ENCODE measurements at places on chromosomes 12 and 14.

GRCh38 chr14:80117876-80118275 lies 93.4 kb downstream of the DIO2 start:
- no peak for DNase-seq

DNA sequence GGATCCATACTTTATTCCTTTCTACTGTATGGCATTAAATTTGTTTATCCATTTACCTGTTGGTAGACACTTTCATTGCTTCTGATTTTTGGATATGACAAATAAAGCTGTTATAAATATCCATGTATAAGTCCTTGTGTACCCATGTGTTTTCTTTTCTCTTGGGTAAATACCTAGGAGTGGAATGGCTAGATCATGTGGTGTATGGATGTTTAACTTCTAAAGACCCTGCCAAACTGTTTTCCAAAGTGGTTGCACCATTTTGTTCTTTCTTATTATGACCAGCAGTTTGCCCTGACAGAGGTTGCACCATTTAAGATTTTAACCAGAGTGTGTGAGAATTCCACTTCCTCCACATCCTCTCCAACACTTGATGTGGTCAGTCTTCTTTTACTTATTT lies 6.0 kb upstream of the DAZAP2 start:
- no peak for DNase-seq

DNA sequence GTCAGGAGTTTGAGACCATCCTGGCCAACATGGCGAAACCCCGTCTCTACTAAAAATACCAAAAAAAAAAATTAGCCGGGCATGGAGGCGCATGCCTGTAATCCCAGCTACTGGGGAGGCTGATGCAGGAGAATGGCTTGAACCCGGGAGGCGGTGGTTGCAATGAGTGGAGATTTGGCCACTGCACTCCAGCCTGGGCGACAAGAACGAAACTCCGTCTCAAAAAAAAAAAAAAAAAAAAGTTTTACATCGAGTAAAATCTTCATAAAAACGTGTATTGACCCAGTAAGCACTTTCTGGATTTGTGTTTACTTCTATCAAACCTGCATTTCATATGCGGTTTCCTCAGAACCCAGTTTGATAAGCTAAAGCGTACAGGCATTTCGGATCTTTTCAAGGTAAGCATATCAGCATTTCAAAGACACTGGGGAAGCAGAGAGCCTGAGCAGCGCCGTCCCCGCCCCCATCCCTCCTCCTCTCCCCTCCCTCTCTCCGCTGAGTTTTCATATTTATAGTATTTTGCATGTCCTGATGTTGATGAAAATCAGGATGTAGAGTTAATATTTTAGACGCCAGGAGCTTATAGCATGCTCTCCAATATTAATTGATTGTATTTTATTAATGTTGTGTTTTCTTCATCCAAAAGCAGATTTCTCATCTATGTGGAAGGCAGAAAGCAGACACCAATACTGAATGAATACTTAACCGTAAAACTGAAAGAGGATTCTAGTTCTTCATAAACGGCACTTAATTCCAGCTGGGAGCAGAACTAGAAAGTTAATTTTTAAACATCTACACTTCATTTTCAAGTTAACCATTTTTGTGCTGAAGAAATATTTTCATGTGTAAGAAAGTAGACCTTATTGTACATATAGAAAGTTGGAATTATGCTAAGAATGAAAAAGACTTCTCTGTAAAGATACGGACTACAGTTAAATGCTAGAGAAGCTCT lies 9.2 kb upstream of the HIP1R start:
- DNase-seq = no peak

GRCh38 chr12:10214895-10215267 lies 2.2 kb downstream of the GABARAPL1 start:
- no peak for DNase-seq

- DNase-seq = no peak
Measured at GRCh38 chr14:98931911-98932310, 340.1 kb downstream of the BCL11B start.
